Endothelial cell of umbilical vein (primary cell): ENCODE measurements at places on chromosomes 6 and 20. TPM values are rescaled to one million over a fixed set of nuclear protein-coding genes. Genes with fewer than 3 reads are reported as not detected.
A peak's percentile ranks its signal among the peaks of the same experiment; 100 is the strongest.

Gene XPO5
- 45.9 and 50.0 TPM in 2 replicates for total RNA-seq

Gene TTBK1
- total RNA-seq: 0.12 TPM in 1 of 2 replicates, not detected in the other

Gene EPB41L1
- 11.1 and 12.2 TPM in 2 replicates for total RNA-seq

Gene CPNE5
- 18.8 and 32.1 TPM in 2 replicates for total RNA-seq

Gene ANKRD66
- total RNA-seq: not detected in 2 replicates

Gene SHLD1
- 4.7 and 5.1 TPM in 2 replicates for total RNA-seq

Gene ALDH5A1
- 1.1 and 1.8 TPM in 2 replicates for total RNA-seq

Gene NKAIN4
- total RNA-seq: not detected in 2 replicates

Gene WFDC12
- not detected in 2 replicates for total RNA-seq

Gene RNF144B
- 78.3 and 97.3 TPM in 2 replicates for total RNA-seq

Gene DSP
- 0.32 and 0.77 TPM in 2 replicates for total RNA-seq

Gene CHD6
- 30.9 and 33.7 TPM in 2 replicates for total RNA-seq

Gene OR12D3
- total RNA-seq: not detected in 2 replicates

Gene ABHD16B
- not detected in 2 replicates for total RNA-seq

Gene VWA7
- 0.25 and 0.51 TPM in 2 replicates for total RNA-seq

- no peak for DNase-seq
- no peaks in the 10 kb centered on the region for H3K27me3 ChIP-seq
- no peaks in the 10 kb centered on the region for H3K4me1 ChIP-seq
- no peak overlapping the region for H3K4me3 ChIP-seq
- H3K27ac ChIP-seq: no peak overlapping the region
Observed at GRCh38 chr6:102023977-102024657, 630.6 kb downstream of the GRIK2 start.

- no peak overlapping the region for H3K27ac ChIP-seq
- H3K4me1 ChIP-seq: no peaks in the 10 kb centered on the region
- no peak overlapping the region for H3K4me3 ChIP-seq
- no peaks in the 10 kb centered on the region for H3K36me3 ChIP-seq
- DNase-seq: no peak
Observed at GRCh38 chr6:108350528-108350927, 55.7 kb downstream of the AFG1L start.

GRCh38 chr6:122709922-122710512 lies 69.5 kb upstream of the FABP7 start:
- no peak overlapping the region for H3K27ac ChIP-seq
- no peak overlapping the region for H3K4me3 ChIP-seq
- DNase-seq: no peak
- no peaks in the 10 kb centered on the region for H3K4me1 ChIP-seq

DNA sequence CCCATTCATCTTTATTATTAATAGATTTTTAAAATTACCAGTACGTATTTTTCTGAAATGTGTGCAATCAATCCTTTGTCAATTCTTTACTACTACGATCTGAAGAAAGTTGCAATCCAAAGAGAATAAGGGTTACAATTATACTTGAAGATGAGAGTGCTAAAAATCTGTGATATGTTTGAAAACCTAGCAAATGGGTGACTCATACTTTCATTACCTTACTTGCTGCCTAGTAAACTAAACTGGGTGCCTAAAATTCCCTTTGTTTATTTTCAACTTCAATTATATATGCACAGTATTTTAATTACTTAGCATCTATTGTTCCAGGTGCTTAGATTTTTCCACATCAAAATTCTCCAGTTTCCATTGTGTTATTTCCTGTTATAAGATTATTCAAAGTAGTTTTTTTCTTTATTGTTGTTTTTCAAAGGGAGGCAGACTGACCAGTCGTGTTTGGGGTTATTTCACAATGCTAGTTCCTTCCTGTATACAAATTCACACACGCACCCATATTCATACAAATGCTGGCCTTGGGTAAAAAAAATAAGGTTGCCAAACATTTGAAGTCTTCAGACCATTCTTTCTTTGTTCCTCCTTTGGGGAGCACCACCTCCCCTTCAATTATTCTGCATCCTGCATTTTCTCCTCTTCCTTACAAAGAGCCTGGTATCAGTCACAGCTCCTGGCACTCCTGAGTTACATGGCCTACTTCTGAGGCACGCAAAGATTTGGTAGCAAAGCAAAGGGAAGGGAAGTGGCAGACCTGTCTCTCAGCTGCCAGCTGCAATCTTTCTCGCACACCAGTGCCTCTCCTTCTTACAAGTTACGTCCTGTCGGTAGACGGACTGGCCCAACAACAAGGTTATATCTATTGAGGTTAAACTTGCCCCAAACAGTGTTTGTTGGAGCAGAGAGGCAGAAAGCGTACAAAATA lies 16.2 kb upstream of the FAM135A start:
- no peaks in the 10 kb centered on the region for H3K36me3 ChIP-seq
- H3K4me1 ChIP-seq: peaks cover 16% of the 10 kb centered on the region
- no peak overlapping the region for H3K27ac ChIP-seq
- no peak for DNase-seq
- H3K27me3 ChIP-seq: no peaks in the 10 kb centered on the region

DNA sequence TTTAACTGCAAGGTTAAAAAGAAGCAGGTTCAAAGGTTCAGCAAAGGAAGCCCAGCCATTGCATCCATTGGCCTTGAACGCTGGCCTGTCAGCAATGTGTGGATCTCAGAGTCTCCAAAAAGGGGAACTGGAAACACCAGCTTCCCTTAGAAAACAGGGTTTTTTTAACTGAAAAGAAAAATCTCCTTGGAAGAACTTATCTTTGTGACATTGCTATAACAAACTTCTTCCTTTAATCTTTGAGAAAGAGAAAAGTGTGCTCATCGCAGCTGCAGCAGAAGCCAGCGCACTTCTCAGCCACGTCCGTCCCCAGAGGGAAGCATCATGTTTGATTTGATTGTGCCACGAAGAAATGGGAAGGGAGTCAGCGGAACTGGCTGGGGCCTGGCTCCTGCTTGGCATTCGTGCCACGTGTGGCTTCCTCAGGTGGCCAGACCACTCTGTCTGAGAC lies 215.0 kb downstream of the SYNDIG1 start:
- DNase-seq: no peak
- H3K27me3 ChIP-seq: no peaks in the 10 kb centered on the region
- H3K36me3 ChIP-seq: no peaks in the 10 kb centered on the region

- H3K4me3 ChIP-seq: no peak overlapping the region
- H3K36me3 ChIP-seq: no peaks in the 10 kb centered on the region
- H3K27me3 ChIP-seq: no peaks in the 10 kb centered on the region
- no peak for DNase-seq
Observed at GRCh38 chr6:34525431-34526175, 30.5 kb downstream of the SPDEF start.

- H3K4me1 ChIP-seq: no peaks in the 10 kb centered on the region
- H3K36me3 ChIP-seq: no peaks in the 10 kb centered on the region
- DNase-seq: no peak
- H3K27ac ChIP-seq: no peak overlapping the region
Observed at GRCh38 chr6:142482249-142482648, 180.4 kb downstream of the ADGRG6 start.

DNA sequence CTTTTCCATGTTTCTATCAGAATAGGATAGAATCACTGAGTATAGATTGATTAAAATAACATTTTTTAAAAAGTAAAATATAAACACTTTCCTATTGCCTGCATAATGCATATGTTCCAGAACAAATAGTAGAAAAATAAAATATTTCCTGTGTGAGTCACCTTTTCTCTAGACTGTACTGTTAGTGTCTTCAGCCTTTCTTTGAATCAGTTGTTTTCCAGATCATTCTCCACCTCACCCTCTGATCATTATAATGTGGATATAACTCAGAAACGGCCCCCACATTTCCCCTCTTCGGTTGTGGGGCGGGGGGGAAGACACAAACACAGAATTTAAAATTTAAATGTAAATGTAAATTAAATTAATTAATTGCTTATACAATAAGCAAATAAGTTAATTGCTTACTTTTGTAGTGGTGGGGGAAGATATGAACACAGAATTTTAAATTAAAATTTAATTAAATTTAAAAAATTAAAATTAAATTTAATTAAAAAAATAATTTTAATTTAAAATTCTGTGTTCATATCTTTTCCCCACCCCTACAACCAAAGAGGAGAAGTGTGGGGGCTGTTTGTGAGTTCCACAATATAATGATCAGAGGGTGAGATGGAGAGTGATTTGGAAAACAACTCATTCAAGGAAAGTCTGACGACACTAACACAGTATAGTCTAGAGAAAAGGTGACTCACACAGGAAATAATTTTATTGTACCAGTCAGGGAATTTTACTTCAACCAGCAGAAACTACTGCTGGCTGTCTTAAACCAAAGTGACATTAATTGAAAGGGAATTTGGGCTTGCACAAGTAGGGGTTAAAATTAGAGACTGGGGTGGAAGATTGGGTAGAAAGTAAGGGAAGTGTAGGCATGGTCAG lies 37.1 kb upstream of the PROKR2 start:
- H3K4me1 ChIP-seq: peaks cover 30% of the 10 kb centered on the region
- peak; percentile 88 for DNase-seq
- H3K4me3 ChIP-seq: no peak overlapping the region
- peak overlapping the region; percentile 92 for H3K27ac ChIP-seq
- no peaks in the 10 kb centered on the region for H3K36me3 ChIP-seq

DNA sequence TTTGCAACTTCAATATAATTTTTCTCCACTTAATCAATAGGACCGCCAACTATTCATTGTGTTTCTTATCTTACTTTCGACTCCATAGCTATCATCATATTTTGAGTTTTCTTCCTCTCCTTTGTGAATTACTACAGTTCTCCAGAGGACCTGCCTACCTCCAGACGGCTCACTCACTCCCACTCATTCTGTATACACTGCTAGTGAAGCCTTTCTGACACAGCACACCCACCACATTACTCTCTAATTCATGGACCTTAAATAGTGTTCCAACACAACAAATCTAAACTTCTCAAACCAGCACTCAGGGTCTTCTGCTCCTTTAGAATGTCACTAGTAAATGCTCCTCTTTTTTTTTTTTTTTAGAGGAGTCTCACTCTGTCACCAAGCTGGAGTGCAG lies 23.8 kb downstream of the FKBP5 start:
- H3K27me3 ChIP-seq: no peaks in the 10 kb centered on the region
- no peaks in the 10 kb centered on the region for H3K36me3 ChIP-seq
- no peak overlapping the region for H3K4me3 ChIP-seq
- no peak for DNase-seq
- peak overlapping the region; percentile 74 for H3K27ac ChIP-seq
- peaks cover 54% of the 10 kb centered on the region for H3K4me1 ChIP-seq

- DNase-seq: no peak
- H3K27me3 ChIP-seq: no peaks in the 10 kb centered on the region
- H3K27ac ChIP-seq: no peak overlapping the region
- H3K4me3 ChIP-seq: no peak overlapping the region
Observed at GRCh38 chr6:3318226-3318625, 59.5 kb downstream of the PSMG4 start.

DNA sequence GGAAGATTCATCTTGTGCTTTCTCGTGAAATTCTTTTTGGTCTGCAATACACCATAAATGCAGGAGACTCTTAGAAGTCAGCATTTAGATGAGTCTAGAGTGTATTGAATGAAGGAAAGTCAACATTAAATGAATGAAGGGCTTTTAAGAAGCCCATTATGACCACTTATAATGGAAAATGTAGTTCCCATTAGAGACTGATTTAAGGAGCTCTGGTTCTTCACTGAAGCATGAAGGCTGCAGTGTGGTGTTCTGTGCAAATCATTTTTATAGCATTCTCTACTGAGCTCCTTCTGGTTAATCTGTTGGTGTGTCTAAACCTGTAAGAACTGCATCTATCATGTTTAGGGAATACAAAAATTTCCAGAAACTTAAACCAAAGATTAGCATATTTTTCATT lies 19.7 kb downstream of the NCOA7 start:
- no peak overlapping the region for H3K27ac ChIP-seq
- H3K4me3 ChIP-seq: no peak overlapping the region
- H3K36me3 ChIP-seq: peaks cover 2% of the 10 kb centered on the region
- H3K27me3 ChIP-seq: no peaks in the 10 kb centered on the region

DNA sequence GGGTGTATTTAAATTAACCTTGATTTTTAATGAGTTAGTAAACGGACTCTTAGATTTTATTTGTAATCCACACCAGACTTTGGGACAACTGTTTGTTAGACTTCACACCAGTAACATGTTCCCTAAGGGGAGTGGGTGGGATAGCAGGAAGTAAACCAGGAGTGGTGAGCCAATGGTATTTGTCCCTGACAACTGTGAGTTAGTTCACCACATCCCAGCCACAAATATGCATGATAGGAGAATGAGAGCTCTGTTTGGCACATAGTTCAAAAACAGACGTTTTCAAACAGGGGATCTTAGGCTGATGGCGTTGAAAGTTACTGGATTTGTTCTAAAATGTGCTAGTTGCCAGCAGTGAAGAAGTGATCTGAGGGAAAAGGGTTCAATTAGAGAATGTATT lies 18.7 kb upstream of the COL10A1 start:
- no peaks in the 10 kb centered on the region for H3K27me3 ChIP-seq
- no peak for DNase-seq
- no peak overlapping the region for H3K4me3 ChIP-seq
- H3K27ac ChIP-seq: no peak overlapping the region
- no peaks in the 10 kb centered on the region for H3K36me3 ChIP-seq

DNA sequence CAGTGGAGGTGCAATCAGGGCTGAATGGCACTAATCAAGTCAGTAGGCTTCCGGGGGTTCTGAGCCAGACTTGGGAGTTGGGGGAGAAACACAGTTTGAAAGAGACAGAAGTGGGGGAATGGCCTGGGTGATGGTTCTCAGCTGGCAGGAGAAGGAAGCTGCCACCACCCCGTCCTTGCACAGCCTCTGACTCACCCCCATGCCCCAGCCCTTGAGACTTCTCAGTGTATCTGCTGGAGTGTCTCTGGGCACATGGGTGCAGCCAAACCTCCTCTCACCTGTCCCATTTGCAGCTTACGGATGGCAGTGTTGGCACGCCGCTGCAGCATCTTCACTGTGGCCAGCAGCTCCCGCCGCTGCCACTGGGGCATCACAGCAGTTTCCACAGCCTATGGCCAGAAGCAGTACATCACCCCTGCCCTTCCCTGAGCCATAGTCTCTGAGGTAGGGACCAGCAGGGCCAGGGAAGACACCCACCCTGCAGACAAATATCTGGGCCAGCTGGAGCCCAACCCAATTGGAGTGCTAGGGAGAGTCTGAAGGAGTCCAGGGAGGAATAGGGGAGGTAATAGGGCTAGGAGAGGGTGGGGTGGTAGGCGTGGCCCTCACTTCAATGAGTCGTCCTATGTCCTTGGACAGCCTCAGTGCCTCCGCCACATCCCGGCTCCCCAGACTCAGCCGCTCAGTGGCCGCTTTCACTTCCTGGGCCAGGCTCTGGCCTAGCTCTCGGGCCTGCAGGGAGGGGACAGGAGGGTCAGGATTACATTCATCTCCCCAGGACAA lies 11.2 kb downstream of the AARS2 start:
- peaks cover 5% of the 10 kb centered on the region for H3K4me1 ChIP-seq
- peaks cover 11% of the 10 kb centered on the region for H3K27me3 ChIP-seq
- no peak overlapping the region for H3K27ac ChIP-seq
- H3K4me3 ChIP-seq: no peak overlapping the region
- DNase-seq: no peak
- peaks cover 13% of the 10 kb centered on the region for H3K36me3 ChIP-seq

- H3K4me3 ChIP-seq: no peak overlapping the region
- H3K4me1 ChIP-seq: peaks cover 12% of the 10 kb centered on the region
- peaks cover 5% of the 10 kb centered on the region for H3K36me3 ChIP-seq
Observed at GRCh38 chr20:1304710-1305515, 24.0 kb downstream of the SDCBP2 start.

GRCh38 chr6:66865771-66866170 lies 1158.7 kb upstream of the EYS start:
- H3K27me3 ChIP-seq: no peaks in the 10 kb centered on the region
- no peaks in the 10 kb centered on the region for H3K4me1 ChIP-seq
- no peak overlapping the region for H3K4me3 ChIP-seq
